ENCODE measurements at places on chromosomes 13 and 19. TPM values are rescaled to one million over a fixed set of nuclear protein-coding genes. Genes with fewer than 3 reads are reported as not detected.
A peak's percentile ranks its signal among the peaks of the same experiment; 100 is the strongest.

- DNase-seq: peak; percentile 74
Observed at GRCh38 chr19:12733369-12734214, 892 bp downstream of the TRIR start.

- no peak for DNase-seq
Observed at GRCh38 chr13:84192125-84192524, 309.9 kb upstream of the SLITRK1 start.

ANGPTL8 gene
- total RNA-seq: 1.0 TPM

PTPRH gene
- total RNA-seq: not detected

DNA sequence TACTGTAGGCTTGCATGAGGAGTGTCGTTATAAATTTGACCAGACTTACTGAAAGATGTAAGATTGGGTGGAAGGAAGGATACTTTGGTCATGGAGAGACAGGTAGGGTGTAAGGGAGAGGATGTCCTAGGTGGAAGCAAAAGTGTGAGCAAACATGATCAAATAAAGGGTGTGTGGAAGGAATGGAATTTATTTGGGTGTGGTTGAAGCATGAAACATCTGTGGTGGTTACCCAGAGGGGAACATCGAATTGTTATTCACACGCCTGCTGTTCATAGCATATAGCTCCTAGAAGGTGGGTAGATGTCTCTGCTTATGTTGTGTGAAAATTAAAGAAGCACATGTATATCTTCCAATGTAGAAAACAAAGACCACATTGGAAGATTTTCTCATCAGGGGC is 157.7 kb downstream of the ATP8A2 start:
- no peak for DNase-seq

ZNF773 gene
- 8.7 TPM for total RNA-seq

CKM gene
- total RNA-seq: not detected

- DNase-seq: no peak
Observed at GRCh38 chr19:28445826-28446225, 767.1 kb downstream of the UQCRFS1 start.

DNA sequence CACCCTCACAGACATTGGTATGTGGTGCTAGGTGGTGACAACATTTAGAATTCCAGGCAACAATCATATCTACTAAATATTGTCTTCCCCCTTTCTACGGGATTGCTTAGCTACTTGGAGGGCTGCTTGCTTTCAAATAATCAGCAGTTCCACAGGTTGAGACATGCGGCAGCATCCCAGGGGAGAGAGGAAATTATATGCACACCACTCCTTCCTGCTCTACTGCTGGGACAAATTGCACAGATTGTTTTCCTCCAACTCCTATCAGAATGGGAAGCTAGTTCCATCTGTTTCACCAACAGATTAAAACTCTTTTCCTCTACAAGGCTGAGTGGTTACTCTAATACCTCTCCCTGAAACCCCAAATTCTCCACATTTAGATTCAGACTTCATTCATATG is 275.4 kb downstream of the DNAJC15 start:
- no peak for DNase-seq

MYPOP gene
- total RNA-seq: 15.6 TPM

SOX1 gene
- not detected for total RNA-seq

DNA sequence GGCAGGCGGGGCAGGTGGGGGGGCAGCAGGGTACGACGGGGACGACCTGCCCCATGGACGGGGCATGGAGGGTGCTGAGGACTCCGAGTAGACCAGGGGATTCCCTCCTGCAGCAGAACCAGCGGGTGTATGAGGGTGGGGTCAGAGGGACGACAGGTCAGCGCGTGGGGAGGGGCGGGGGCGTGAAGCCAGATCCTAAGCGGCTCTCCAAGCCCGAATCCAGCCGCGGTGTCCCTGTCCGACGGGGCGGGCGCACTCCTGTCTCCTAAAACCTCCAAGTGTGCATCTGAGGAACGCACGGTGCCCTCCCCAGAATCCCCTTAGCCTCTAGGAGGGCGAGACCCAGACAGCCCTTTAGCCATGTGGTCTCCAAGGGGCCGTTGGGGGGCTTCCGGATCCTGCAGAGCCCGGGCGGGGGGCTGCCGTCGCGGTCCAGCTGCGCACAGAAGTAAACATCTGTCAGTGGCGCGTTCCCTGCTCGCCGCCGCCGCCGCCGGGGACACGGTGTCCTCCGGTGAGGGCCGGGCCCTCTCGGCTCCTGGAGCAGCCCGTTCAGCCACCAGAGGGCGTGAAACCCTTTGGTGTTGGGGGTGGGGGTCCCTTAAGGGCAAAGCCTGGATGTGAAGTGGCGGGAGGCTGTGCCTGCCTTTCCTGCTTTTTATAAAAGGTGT is 730 bp downstream of the NRTN start:
- DNase-seq: peak; percentile 80

DNA sequence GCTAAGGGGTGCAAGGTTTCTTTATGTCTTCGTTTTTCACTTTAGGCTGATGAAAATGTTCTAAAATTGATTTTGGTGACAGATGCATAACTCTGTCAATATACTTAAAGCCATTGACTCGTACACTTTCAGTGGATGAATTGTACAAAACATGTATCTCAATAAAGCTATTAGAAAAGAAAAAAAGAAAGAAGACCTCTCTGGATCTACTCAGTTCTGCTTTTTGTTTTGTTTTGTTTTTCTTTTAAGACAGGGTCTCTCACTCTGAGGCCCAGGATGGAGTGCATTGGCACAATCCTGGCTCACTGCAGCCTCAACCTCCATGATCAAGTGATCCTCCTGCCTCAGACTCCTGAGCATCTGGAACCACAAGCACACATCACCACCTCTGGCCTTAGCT is 3.5 kb downstream of the SIGLEC5 start:
- DNase-seq: no peak

DNA sequence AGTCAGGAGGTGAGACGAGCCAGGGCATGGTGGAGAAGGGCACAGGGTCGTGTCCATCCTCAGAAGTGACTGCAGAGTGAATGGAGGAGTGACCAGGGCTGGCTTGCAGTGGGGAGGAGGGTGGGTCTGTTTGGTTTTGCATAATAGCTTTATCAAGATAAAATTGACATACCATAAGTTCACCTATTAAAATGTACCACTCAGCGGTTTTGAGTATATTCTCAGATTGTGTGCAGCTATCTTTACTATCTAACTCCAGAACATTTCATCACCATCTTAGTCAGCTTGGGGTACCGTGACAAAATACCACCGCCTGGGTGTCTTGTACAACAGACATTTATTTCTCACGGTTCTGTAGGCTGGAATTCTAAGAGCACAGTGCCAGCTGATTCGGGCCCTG is 13.2 kb downstream of the ZNF8 start:
- DNase-seq: no peak

DNA sequence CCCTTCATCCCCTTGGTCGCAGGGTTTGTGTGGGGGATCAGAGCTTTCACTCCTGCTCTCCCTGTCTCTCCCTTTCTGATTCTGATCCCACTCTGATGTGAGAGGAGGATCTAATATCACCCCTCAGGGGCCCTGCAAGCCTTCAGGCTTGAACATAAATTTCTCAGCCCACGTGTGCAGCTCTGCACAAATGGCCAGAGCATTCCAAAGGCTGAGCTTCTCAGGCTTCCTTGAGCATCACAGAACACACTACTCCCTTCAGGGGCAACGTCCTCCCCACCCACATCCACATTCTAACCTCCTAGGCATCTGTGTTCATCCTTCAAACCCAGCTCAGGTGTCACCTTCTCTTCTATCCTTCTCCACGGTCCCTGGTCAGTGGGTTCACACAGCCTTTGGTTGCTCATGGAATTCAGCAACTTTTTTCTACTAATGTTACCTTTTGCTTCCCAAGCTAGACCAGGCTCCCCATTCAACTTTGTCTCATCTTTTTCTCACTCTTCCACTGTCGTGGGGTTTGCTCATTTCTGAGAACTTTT is 24.4 kb upstream of the DOCK9 start:
- no peak for DNase-seq

DNA sequence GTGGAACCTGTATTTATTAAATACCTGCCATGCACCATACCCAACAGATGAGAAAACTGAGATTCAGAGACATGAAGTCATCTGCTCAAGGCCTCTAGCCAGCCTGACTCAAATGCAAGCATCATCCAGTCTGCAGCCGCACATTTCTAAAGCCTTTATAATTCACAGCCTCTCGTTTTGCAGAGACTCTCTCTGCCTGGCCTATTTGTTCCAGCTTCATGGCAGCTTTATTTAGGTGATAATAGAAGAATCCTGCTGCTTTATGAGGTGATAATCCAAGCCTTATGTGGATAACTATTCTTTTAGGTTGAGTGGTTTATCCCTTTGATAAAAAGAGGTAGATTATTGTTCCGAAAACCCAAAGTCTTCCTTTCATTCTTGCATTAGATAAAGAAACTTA is 58.4 kb downstream of the OXGR1 start:
- DNase-seq: no peak

GRCh38 chr19:42253245-42254088 is 1.5 kb downstream of the ERF start:
- peak; percentile 62 for DNase-seq

PGLYRP2 gene
- not detected for total RNA-seq

GRCh38 chr13:112651311-112651710 is 38.5 kb upstream of the ATP11A start:
- DNase-seq: no peak

- DNase-seq: no peak
Observed at GRCh38 chr19:8393192-8393870, 3.2 kb downstream of the RAB11B start.

DNA sequence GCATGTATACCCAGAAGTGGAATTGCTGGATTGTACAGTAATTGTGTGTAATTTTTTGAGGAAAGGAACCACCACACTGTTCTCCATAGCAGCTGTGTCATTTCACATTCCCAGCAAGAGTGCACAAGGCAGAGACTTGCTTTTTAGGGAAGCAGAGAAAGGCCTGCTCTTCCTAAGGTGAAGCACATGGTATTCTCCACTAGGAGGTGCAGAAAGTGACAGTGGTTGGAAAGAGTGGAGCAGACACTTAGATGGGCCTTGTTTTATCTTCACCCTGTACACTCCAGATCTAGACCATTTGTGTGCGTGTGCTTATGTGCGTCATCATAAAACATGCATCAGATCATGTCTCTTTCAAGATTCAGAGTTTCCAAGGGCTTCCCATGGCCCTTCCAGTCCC is 35.0 kb downstream of the FAM124A start:
- DNase-seq: no peak

DNA sequence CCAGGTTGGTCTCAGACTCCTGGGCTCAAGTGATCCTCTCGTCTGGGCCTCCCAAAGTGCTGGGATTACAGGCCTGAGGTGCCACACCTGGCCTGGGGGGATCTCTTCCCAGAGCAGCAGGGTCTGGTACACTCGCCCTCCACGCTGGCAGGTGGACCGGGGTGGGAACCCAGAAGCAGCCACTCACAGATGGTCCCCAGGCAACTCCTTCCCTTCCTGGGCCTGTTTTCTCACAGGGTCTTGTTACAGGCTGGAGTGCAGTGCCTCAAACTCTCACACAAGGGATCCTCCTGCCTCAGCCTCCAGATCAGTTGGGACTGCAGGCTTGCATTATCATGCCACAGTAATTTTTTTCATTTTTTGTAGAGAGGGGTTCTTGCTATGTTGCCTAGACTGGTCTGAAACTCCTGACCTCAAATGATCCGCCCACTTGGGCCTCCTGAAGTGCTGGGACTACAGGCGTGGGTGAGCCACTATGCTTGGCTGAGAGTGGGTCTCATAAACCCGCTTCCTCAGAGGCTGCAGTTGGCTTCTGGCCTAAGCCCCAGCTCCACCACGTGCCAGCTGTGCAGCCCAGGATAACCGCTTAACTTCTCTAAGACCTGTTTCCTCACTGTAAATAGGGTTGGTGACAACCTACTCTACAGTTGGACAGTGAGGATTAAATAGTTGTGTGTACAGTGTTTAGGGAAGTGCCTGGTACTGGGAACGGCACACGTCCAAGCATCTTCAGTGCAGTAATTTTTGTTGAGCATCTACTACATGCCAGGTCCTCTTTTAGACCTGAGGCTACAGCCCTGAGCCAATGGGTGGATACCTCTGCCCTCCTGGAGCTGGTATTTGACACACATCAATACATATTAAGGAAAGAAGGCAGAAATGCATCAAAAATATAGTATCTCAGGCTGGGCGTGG is 871 bp upstream of the CCER2 start:
- DNase-seq: no peak

DNA sequence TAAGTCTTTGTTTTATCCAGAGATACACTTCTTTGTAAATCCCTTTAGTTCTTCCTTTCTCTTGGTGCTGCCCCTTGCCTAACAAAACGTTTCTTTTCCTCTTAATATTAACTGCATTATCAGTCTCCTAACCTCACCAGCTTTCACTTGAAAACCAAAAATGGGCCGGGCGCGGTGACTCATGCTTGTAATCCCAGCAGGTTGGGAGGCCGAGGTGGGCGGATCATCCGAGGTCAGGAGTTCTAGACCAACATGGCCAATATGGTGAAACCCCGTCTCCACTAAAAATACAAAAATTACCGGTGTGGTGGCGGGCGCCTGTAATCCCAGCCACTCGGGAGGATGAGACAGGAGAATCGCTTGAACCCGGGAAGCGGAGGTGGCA is 329.8 kb upstream of the MIR17HG start:
- no peak for DNase-seq

DNA sequence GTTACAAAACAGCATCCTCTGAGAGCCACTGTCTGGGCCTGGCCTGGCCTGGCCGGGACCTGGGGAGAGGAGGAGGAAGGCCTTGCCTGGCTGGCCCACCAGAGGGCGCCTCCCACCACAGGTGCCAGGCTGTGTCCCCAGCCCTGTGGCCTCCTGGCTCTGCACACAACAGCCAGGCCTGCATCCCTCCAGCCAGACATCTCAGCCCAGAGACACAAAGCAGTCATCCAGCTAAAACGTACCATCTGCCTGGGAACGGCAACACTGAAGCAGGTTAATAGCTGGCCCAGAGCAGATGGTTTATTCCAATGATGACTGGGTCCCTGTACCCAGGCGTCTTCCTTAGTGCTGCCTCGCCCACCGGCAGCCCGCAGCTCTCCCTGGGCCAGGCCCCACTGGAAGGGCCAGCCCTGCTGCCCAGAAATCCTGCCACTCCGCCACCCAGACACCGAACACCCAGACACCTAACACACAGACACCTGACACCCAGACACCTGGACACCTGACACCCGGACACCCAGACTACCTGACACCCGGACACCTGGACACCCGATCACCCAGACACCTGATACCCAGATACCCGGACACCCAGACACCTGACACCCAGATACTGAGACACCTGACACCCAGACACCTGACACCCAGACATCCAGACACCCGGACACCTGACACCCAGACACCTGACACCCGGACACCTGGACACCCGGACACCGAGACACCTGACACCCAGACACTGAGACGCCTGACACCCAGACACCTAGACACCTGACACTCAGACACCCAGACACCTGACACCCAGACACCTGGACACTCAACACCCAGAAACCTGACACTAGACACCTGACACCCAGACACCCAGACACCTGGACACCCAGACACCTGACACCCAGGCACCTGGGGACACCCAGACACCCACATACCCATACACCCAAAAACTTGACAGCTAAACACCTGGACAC is 20.1 kb downstream of the C19orf12 start:
- peak; percentile 60 for DNase-seq

REXO1 gene
- 52.8 TPM for total RNA-seq

GRCh38 chr13:39451860-39452301 is 151.1 kb downstream of the LHFPL6 start:
- DNase-seq: peak; percentile 91

Data from OCI-LY7 (cell line).